ENCODE measurements at places on chromosomes 3 and 15. TPM values are rescaled to one million over a fixed set of nuclear protein-coding genes. Genes with fewer than 3 reads are reported as not detected.

The MYZAP gene
- total RNA-seq = not detected

The LRRC2 gene
- total RNA-seq = not detected

The SPATA12 gene
- 0.12 TPM for total RNA-seq

The TXNRD3 gene
- total RNA-seq = 5.6 TPM

The COL8A1 gene
- total RNA-seq = 179 TPM

The OIP5 gene
- total RNA-seq = 21.4 TPM

DNA sequence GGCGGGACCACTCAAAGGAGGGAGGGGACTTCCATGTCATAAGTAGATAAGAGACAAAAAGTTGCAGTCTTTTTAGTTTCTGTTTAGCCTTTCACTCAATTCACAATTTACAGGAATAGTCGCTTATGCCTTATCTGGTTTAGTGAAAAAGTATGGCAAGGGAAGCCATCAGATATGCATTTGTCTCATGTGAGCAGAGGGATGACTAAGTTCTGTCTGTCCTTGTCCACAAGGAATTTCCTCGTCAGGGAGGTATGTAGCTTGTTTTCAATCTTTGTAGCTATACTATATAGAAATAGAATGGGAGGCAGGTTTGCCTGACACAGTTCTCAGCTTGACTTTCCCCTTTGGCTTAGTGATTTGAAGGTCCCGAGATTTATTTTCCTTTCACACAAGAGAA lies 882.8 kb downstream of the NAALADL2 start:
- no peak for DNase-seq

DNA sequence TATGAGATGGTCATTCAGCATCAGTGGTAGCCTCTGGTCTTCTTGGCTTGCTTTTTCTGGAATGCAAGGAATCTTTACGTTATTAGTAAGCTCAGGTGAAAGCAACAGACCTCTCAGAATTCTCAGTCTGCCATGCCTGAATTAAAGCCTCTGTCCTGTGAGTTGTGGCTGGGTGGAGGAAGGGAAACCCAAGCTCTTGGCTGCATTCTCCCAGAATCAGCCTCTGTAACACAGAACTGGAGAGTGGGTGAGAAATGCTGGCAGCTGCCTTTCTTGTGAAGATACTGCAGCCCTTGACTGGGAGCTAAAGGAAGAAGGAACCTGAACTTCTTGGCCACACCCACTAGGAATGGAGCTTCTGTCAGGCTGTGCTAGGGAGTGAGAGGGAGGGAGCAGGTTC lies 505.8 kb downstream of the EPHA3 start:
- DNase-seq = no peak

DNA sequence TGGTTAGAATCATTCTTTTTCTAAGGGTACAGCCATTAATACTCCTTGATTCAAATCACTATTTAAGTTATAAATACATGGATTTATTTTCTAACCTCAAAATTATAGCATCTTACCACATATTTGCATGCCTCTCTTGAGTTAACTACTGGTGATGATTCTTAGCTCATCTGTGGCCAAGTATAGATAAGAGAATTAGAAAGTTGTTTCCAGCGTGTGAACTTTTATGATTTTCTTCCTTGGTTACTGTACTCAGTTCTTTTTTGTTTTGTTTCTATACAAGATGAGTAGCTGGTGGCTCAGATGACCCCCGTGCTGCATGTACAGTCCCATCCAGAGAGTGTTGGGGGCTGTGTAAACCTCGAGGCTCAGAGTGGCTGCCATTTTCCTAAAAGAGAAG lies 124.6 kb downstream of the IGF1R start:
- DNase-seq = no peak

DNA sequence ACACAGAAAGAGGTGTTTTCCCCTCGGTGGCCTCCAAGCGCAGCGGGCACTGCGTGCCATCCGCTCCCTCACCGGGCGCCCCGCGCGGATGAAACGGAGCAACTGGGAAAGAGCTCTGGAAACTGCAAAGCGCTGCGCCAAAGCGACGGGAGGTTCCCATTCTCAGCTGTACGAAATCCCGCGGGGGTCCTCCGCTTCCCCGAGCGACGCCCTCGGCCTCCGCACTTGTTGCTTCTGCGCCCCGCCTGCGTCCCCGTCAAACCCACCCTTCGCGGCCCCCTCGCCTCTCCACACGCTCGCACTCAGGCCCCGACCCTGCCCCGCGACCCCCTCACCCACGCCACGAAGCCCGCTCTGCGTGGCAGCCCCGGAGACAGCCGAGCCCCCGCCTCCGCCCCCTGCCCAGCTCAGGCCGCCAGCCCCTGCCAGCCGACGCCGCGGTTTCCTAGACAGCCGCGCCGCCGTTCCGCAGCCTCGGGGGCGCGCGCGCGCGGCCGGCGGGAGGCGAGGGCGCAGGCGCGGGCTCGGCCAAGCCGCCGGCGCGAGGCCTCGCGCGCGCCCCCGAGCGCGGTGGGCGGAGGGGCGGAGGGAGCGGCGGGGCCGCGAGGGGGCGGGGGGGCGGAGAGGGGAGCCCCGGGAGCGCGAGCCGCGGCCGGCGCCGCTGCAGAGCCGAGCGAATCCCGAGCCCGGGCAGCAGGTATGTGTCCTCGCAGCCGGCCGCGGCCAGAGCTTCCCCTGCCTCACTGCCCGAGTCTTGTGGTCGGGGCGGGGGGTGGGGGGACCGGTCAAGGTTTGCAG lies at the start of gene TMEM266:
TSS of gene TMEM266 (plus strand) at position 666 of the 798 bp plus-strand sequence. CDS start 74,279 bp downstream, outside the sequence.
- peak; percentile 30 for DNase-seq

GRCh38 chr15:29088666-29089065 lies 181.0 kb downstream of the NSMCE3 start:
- DNase-seq = no peak

- DNase-seq = no peak
Observed at GRCh38 chr3:114022145-114022802, 34.1 kb downstream of the CCDC191 start.

GRCh38 chr15:70113304-70113700 lies 15.6 kb upstream of the TLE3 start:
- DNase-seq = no peak

- no peak for DNase-seq
Observed at GRCh38 chr3:141735770-141736465, 2.2 kb upstream of the RNF7 start.

- DNase-seq = no peak
Observed at GRCh38 chr3:166011771-166012170, 174.5 kb upstream of the BCHE start.

DNA sequence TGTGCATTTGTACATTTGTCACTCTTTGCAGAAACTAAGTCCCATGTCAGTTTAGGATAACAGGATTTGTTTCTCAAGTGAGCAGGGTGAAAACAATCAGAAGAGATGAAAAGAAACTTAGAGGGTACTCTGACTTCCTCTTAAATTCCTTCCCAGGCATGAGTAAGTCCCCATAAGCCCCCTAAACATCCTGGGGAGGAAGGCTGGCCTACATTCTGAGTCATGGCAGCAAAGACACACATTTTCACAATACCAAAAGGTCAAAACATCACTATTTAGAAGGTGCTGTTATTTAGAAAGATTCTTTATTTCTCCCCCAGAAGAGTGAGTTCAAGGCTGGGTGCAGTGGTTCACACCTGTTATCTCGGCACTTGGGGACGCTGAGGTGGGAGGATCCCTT lies 7.6 kb upstream of the FOXP1 start:
- DNase-seq = no peak

GRCh38 chr3:33513262-33513863 lies 73.2 kb upstream of the UBP1 start:
- DNase-seq = no peak

GRCh38 chr3:150114873-150115540 lies 144.3 kb upstream of the PFN2 start:
- no peak for DNase-seq

GRCh38 chr3:72636969-72637597 lies 211.2 kb downstream of the SHQ1 start:
- no peak for DNase-seq

- no peak for DNase-seq
Observed at GRCh38 chr3:88584451-88584850, 434.7 kb downstream of the C3orf38 start.

DNA sequence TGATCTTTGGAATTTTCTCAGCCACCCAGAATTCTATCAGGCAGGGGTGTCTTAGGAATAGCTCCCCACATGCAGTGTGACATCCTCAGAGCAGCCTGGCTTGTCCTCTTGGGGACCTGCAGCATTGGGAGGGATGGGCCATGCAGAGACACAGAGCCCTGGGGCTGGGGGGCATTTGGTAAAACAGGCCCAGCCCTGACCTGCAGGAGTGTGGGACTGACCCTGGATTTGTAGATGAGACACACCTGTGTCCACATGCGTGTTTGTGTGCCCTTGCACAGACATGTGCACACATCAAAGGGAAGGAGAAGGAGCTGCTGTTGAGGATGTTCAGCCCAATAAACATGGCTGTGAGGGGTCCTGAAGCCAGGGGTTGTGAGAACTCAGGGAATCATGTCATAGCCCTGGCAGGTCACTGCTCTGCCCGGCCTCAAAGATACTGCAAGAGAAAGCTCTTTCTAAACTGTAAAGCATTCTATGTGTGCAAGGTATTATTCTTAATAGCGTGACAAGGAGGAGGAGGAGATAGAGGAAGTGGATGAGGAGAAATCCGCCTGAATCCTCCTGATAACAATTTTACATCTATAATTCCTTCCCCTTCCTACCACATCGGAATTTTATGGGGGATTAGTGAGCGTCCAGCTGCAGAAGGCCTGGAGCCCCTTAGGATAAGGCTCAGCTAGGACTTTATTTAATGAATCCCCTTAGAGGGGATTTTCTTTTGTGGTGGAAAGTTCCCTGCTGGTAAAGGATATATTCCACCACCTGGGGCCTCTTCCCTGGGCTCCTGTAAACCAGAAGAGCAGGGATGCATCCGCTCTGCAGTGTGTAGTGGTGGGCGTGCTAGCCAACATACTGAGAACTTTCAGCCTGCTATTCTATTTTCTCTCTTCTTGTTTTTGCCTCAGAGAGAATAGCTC lies 245.5 kb downstream of the EPHB1 start:
- no peak for DNase-seq

- peak; percentile 33 for DNase-seq
Observed at GRCh38 chr3:12891985-12892839, 50.8 kb upstream of the RPL32 start.

DNA sequence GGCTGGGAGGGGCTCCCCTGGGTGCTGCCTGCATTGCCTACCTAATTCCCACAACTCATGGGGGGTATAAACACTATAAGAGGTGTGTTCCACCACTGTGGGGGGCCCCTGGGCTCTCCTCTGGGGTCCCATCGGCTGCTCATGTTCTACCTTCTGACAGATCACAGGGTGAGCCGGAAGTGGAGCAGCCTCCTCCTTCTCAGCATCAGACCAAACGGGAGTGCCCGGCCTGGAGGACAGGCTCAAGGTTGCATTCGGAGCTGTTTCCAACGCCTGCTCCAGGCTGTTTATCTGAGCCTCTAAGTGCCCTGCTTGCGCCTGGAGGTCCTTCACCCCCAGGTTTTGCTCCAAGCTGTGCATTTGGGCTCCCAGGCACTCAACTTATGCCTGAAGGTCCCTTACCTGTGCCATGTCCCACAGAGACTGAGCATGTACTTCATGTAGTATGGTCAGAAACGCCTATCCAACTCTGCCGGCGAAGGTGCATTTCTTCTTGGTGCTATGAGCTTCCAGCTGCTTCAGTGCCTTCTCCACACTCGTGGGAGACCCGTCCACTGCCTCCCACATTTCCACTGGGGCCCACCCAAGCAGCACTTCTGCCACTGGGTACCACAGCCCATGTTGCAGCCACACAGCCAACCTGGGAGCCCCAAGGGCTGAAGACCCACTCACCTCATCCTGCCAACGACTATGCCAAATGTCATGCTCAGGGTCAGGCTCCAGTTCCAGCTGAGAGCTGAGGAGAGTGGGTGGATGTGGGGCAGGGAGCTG lies 232.1 kb downstream of the IGSF11 start:
- no peak for DNase-seq

GRCh38 chr3:169879845-169880575 lies 10.3 kb upstream of the LRRC31 start:
- DNase-seq = no peak

DNA sequence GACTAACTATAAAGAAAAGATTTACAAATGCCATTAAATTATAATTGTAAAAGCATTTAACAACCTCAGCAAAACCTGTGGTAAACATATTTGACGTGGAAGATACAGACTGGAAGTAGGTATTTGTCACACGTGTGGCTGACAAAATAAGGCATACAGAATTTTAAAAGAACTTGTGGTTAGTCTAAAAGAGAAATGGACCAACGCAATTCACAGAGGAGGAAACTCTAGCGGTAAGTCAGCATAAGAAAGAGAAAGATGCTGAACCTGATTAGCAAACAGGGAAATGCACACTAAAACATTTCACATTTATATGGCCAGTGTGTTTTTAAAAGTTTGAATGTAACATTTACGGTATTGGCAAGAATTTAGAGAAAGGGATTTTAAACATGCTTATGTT lies 35.3 kb downstream of the KCNH8 start:
- DNase-seq = no peak

DNA sequence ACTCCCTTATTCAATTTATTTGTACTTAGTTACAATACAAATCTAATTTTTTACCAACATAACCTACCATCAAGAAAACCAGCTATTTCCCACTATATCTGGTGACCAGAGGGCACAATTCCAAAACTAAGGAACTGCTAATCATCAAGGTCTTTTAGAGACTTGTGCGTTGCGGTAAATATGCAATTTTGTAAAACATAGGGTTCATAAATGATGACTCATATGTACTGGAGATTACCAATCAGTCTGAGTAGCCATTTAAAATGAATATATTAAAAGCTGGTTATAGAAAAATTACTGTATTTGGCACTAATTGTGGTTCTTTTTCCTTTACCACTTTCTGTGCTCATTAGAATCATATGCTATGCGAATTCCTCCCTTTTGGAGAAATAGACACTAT lies 859.6 kb downstream of the ROBO1 start:
- no peak for DNase-seq

DNA sequence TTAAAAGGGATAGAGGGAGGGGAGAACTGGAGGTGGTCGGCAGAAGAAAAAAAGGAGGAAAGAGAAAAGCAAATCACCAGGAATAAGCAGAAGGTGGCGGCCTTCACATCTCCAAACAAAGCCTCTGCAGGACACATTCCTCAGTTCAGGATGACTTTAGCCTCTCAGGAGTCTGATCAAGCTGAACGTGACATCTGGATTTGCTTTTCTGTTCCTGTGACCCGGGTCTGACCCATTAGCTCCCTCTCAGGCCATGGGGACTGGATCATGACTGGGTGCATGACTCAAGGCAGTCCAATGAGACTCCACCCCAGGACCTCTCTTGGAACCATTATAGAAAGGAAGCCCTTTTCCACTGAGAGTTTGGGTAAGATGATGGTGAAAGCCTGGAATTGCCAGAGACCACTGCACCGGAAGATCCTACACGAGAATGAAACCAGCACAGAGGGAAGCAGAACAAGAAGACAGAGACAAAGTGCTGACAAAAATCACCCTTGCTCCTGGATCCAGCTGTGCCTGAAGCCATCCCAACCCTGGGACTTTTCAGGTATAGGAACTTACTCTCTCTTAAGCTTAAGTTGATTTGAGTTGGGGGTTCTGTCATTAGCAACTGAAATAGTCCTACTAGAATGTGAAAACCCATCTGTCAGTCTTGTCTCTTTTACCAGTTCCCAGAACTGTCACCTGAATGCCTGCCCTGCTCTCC lies 45.4 kb upstream of the RAD18 start:
- no peak for DNase-seq

DNA sequence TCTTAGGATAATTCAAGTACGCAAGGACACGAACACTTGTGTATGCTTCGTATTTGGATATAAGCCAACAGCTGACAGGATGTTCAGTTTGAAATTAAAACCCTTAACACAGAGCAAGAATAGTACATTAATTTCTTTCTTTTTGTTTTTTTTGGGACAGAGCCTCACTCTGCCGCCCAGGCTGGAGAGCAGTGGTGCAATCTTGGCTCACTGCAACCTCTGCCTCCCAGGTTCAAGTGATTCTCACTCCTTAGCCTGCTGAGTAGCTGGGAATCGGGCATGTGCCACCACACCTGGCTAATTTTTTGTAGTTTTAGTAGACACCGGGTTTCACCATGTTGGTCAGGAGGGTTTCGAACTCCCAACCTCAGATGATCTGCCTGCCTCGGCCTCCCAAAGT lies 32.4 kb downstream of the TOMM70 start:
- no peak for DNase-seq

Data from NCI-H460 (cell line).